ENCODE measurements at places on chromosomes 5 and 9. TPM values are rescaled to one million over a fixed set of nuclear protein-coding genes. Genes with fewer than 3 reads are reported as not detected.

Gene ARL10
- 9.0 TPM for total RNA-seq

- peak; percentile 71 for DNase-seq
Observed at GRCh38 chr5:154190595-154191304, at the start of gene GALNT10. Gene GALNT10, plus strand, starts transcription at chr5:154190733. Its CDS starts 134 bp downstream, at chr5:154190867.

GRCh38 chr5:115801152-115801551 is 15.3 kb downstream of the CDO1 start:
- DNase-seq, result no peak

DNA sequence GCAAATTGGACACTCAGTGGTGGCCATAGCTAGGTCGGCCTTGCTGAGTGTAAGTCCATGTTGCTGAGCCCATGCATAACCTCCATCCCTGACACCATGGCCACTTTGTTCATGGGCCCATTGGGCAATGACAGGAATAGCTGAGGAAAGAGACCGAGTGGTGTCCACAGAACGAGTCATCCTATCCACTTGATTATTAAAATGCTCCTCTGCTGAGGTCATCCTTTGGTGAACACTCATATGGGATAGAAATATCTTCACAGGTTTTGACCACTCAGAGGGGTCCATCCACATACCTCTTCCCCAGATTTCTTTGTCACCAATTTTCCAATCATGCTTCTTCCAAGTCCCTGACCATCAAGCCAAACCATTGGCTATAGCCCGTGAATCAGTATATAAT is 63.6 kb downstream of the PPIC start:
- DNase-seq, result no peak

Gene IL13
- 4.8 TPM for total RNA-seq

All from activated CD8-positive, alpha-beta memory T cell treated with anti-CD3 and anti-CD28 coated beads, Interleukin-2, amount 10 ng/mL, durations not matched to agents 7 days and 5 days (primary cell).